Omental fat pad (tissue), 4 donors: ENCODE measurements at places on chromosomes 2 and 18.

GRCh38 chr2:181138816-181139215 is 158.4 kb downstream of the UBE2E3 start:
- DNase-seq: no peak

DNA sequence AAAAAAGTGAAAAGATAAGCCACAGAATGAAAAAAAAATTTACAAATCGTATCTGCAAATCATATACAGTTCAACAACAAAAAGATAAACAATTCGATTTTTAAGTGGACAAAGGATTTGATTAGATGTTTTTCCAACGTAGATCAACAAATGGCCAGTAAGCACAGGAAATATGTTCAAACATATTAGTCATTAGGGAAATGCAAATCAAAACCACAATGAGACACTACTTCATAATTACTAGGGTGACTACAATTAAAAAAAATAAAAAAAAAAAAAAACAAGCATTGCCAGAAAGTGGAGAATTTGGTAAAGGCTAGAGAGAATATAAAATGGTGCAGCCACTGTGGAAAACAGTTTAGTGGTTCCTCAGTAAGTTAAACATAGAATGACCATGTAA is 38.3 kb upstream of the RNU4ATAC start:
- no peak for DNase-seq

DNA sequence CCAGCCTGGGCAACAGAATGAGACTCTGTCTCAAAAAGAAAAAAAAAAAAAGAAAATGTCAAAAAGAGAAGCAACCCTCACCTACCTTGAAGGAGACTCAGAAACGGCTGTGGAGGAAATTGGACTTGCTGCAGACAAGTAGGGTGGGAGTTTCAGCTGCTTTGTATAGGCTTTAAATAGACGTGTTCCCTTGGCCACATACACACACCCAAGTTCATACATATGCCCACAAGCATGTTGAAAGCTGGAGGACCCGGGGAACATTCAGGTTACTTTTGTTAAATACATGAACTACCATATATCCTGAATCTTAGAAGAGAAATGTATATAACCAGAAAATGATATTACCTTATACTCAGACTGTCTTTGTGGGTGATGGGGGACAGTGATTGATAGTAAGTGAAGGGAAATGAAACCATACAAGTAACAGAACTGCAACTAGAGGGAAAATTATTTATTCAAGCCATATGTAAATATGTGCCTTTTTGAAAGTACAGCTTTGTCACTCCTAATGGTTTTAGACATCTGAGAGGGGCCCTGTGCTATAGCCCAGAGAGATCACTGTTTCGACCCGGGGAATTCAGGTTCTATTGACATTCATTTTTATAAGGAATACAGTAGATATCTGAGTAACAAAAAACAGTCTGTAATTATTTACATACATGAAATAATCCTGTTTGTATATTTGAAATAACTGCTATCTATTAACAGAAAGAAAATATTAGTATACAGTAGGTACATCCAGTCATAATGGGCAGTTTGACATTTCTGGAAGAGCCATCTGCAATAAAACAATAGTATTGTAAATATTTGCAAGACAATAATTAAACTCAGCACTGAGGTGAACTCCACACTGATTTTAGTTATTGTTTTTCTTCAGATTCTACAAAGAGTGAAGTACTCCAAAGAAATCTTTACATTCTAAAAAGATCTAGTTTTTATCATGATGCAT is 48.0 kb upstream of the TGIF1 start:
- DNase-seq: no peak

- DNase-seq: no peak
Observed at GRCh38 chr18:39909706-39910105, 2045.3 kb upstream of the PIK3C3 start.

DNA sequence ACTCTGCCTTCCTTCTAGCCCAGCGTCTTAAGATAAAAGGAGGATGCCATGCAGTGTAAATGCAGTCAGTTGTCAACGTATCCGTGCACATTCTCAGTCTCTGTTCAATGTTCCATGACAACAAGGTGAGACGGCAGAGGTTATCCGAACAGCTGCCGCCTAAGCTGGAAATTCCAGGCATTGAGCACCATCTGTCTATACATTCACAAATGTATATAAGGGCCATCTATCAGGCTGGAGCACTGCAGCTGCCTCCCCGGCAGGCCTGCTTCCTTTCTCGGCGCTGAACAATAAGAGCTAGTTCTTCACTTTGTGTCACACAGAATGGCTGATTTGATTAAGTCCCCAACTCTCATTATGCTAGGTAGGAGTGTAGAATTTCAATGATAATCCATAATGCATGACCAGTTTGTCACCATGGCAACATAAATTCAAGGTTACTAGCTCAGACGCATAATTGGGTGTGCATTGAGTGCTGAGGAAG is 282.2 kb upstream of the SOX11 start:
- DNase-seq: no peak

- no peak for DNase-seq
Observed at GRCh38 chr2:118986738-118987137, 44.7 kb downstream of the MARCO start.

GRCh38 chr2:183995632-183996031 is 602.7 kb upstream of the ZNF804A start:
- no peak for DNase-seq

- DNase-seq: no peak
Observed at GRCh38 chr18:75533209-75533608, 105.7 kb upstream of the SMIM21 start.

- no peak for DNase-seq
Observed at GRCh38 chr2:40298026-40298425, 153.9 kb downstream of the SLC8A1 start.

DNA sequence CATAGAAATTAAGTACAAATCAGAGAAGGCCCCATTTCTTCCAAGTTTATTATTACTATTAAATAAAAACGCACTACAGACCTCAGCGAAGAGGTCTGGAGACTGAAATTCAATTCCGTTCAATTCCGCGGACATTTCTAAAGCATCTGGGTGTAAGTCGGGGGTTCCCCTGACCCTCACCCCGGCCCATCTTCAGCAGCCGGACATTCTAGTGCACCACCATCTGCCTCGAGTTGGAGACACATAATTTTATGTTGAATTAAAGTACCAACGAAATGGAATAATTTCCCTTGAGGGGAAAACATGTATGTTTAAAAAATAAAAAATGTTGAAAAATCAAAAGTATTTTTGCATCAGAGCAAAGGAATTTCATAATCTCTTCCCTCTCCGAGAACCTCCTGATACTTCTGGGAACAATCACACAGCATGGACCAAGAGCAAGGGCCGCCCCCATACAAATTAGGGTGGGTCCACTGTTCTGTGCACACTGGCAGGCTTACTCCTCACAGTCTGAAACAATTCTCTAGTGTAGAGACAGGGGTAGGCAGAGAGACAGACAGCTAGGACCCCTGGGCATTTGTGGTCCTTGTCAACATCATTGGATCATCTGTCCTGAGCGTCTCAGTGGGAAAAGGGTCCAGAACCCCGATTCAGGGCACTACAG is 29.3 kb downstream of the MBP start:
- no peak for DNase-seq

- no peak for DNase-seq
Observed at GRCh38 chr2:192161656-192162290, 33.0 kb downstream of the TMEFF2 start.

GRCh38 chr2:15734674-15735483 is 143.2 kb downstream of the DDX1 start:
- no peak for DNase-seq

DNA sequence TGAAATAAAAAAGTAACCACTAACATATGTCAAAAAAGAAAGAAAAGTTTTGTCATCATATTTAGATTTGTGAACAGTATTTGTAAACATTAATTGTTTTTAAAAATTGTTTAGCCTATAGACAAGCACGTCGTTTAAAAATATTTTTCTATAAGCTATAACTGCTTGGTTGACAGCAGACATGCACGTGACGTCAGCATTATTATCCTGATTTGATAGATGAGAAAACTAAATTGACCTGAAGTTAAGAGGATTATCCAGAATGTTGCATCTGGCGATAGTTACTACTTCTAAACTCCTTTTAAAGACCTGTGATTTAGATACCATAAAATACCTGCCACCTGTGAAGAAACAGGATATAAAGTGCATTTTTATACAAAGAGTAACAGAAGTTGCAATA is 156.9 kb upstream of the BARD1 start:
- DNase-seq: no peak

DNA sequence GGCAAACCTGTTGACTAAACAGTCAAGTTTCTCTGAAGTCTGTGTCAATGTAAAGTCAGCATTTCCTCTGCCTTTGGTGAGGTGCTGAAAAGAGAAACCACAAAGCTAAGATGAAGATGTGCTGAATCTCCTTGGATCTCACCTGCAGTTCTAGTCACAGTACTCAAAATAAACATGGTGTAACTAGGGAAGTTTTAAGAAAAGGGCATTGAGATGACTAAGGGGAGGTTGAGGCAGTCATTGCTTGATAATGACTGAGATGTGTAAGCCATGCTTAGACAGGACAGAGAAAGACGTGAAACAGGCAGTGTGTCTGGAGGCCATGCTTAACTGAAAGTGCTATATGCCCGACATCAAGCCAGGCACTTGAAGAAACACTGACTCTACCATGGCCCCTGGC is 1010.0 kb upstream of the CELF4 start:
- DNase-seq: no peak

DNA sequence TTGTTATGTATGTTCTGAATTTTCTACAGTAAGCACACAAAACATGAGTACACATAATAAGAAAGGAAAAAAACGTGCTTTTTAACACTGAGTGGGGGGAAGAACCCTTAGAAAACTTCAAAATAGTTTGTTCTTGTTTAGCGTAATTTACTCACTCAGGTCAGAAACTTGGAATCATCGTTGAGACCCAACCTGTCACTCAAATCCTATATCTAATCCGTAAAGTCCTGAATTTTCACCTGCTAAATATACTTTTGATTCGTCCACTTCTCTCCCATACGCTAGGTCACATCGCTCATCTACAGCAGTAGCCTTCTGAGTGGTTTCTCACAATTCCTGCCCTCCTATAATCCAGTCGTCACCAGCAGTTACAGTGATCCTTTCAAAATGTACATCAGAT is 767 bp downstream of the TPRKB start:
- no peak for DNase-seq

GRCh38 chr2:206940546-206940945 is 1.2 kb downstream of the CPO start:
- DNase-seq: no peak

- no peak for DNase-seq
Observed at GRCh38 chr18:3910512-3910911, 460.5 kb downstream of the TGIF1 start.

- no peak for DNase-seq
Observed at GRCh38 chr18:45764000-45764686, 40.2 kb downstream of the SLC14A1 start.

DNA sequence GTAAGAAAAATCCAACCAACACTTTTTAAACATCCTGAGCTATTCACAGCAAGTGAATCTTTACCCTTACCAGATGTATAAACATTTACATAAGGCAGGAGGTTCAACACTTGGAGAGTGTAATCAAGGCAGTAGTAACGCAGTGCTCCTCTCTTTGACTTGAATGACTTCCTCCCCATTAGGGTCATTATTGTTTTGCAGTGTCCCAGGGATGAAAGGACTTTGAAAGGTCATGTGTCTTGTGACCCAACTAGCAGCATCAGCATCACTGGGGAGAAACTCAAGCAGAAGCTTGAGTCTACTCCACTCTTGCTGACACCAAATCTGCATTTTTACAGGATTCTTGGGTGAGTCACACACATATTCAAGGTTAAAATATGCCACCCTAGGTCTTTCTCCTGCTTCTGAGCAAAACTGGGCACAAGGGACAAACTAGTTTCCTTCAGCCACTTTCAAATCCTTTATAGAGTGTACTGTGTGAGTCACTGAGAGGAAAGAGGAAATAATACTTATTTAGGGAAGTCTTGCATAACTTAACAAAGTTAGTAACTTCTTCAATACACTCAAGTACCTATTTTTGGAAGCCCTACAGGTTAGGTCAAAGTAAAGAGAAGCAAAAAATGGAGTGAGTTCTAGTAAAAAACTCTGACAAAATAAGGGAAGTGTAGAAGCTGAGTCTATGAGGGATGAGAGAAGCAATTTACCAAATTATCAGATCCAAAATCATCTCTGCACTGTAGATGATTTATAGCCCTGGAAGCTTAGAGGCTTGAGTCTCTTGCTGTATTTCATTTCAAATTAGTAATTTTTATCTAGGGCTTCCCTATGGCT is 51.0 kb upstream of the EML4 start:
- no peak for DNase-seq

GRCh38 chr2:46026431-46026830 is 270.8 kb upstream of the EPAS1 start:
- DNase-seq: no peak

DNA sequence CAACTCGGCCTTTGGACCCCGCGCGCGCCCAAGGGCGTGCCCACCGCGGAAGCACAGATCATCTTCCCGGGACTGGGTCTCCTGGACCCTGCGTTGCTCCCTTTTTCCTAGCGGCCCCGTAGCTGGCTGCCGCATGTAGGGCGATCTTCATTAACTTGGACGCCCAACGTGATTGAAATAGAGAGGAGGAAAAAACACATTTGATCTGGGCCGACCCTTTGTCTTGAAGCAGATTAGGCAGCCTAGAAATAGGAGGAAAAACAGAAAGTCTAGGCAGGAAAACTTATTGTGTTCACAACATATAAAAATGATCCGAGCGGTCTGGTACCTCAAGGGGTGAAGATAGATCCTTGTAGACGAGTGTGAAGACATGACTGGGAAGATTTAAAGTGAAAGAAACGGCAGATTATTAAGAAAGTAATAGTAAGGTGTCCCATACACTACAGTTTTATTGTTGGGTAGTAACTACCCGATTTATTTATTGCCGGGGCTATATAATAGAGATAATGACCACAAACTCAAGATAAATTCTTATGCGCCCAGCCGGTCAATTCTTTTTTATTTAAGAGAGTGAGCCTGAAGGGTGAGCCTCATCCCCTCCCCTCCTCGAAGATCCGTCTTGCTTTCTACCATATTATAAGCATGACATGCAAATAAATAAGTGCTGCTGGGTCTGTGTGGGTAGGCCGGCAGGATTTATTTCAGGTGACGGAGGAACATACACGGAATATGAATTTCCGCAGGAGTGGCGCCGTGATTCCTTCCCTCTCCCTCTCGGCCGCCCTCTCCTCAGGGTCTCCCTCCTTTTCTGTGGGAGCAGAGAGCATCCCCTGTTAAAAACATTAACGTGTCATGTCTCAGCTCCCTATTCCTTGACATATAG is 147.4 kb downstream of the MEIS1 start:
- no peak for DNase-seq

GRCh38 chr2:58710795-58711279 is 469.7 kb upstream of the FANCL start:
- no peak for DNase-seq

- no peak for DNase-seq
Observed at GRCh38 chr2:165825041-165825440, 31.0 kb upstream of the GALNT3 start.

DNA sequence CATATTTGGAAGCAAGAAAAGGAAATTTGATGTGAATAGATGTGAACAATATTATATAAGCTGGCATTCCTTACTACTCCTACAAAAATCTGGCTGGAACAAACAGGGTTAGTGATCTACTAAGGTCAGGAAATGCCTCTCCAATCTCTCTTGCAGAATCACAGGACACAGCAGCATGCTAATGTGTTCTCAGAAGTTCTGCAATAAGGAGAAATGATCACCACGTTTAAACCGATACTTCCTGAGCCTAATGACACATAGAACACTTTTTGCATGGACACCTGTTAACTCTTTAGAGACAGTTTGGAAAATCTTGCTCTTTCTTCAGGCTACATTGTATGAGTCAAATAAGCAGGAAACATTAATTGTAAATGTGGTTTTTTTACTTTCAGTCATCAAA is 89.6 kb upstream of the MAP3K20 start:
- DNase-seq: no peak
